GM23338 (cell line): ENCODE measurements at places on chromosomes 2 and 18. TPM values are rescaled to one million over a fixed set of nuclear protein-coding genes. Genes with fewer than 3 reads are reported as not detected.

- no peak overlapping the region for H3K27ac ChIP-seq
- H3K4me3 ChIP-seq, result no peak overlapping the region
- no peaks in the 10 kb centered on the region for H3K36me3 ChIP-seq
- no peak for DNase-seq
- H3K4me1 ChIP-seq, result peaks cover 6% of the 10 kb centered on the region
These were observed 4.6 kb downstream of the CXCR4 start for GRCh38 chr2:136113209-136113971.

- H3K4me3 ChIP-seq, result no peak overlapping the region
- no peak for DNase-seq
- H3K27me3 ChIP-seq, result no peaks in the 10 kb centered on the region
- no peaks in the 10 kb centered on the region; the same call in 1 of the 2 replicates for H3K4me1 ChIP-seq
These were observed 41.3 kb downstream of the FSHR start for GRCh38 chr2:49113046-49113445.

Gene ITGB6
- not detected in 2 replicates for total RNA-seq

- peaks cover 44% of the 10 kb centered on the region for H3K4me1 ChIP-seq
- no peaks in the 10 kb centered on the region for H3K27me3 ChIP-seq
- H3K27ac ChIP-seq, result peak overlapping the region; percentile 79; the same call in 1 of the 2 replicates
- no peaks in the 10 kb centered on the region for H3K36me3 ChIP-seq
These were observed 580 bp upstream of the NDUFV2 start for GRCh38 chr18:9101730-9102507.

DNA sequence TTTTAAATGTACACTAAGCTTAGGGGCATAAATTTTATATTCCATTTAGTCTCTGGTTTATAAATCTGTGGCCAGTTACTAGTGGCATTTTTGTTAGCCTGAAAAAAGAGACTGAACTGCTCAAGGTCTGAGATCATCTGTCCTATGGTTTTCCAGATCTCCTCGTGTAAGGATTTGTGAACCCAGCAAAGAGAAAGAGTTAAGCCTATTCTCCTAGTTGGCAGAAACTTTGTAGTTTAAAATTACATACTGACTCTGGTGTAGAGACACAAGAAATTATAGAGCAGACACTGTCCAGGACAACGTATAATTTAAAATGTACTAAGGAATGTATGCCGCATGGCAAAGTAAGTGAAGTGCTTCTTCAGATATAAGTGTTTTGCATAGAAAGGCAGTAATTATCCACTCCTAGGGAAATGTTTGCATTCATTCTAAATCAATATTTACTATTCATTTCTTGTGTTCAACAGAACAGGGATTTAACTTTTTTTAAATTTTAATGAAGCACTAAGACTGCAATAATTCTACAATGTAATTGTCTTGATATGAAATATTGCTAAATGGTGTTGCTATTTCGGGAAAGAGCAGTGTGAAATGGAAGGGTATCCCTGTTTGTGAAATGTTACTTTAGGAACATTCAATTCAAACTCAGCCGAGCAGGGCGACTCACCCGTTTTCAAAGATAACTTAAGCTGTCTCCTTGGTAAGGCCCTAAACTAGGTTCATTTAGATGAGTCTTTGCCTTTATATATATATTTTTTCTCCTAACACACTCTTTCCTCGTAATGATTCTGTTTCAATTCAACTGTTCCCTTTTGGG lies 508.4 kb upstream of the ZEB2 start:
- no peak overlapping the region for H3K4me3 ChIP-seq
- DNase-seq, result no peak
- no peak overlapping the region for H3K27ac ChIP-seq
- no peaks in the 10 kb centered on the region for H3K4me1 ChIP-seq
- H3K36me3 ChIP-seq, result no peaks in the 10 kb centered on the region
- no peaks in the 10 kb centered on the region for H3K27me3 ChIP-seq

Gene NYAP2
- not detected in 2 replicates for total RNA-seq

Gene ALLC
- not detected in 2 replicates for total RNA-seq

- H3K4me3 ChIP-seq, result no peak overlapping the region
- no peak for DNase-seq
- H3K4me1 ChIP-seq, result no peaks in the 10 kb centered on the region
- no peak overlapping the region for H3K27ac ChIP-seq
These were observed 27.5 kb upstream of the CD28 start for GRCh38 chr2:203678971-203679370.

DNA sequence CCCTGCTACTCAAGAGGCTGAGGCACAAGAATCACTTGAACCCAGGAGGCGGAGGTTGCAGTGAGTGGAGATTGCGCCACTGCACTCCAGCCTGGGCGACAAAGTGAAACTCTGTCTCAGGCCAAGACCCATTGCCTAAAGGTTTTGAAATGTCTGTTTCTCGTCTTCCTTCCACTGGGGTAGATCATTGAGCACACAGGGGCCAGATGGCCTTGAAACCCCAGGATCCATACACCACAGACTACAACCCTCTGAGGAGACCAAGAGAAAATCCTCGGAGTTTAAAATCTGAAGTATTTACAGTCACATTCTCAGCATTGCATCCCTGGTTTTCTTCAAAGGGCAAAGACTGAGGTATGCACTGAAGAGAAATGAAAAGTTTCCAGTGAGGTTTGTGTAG lies 7.1 kb upstream of the EPAS1 start:
- no peak for DNase-seq
- H3K27ac ChIP-seq, result no peak overlapping the region
- H3K4me3 ChIP-seq, result no peak overlapping the region
- H3K36me3 ChIP-seq, result no peaks in the 10 kb centered on the region
- peaks cover 9% of the 10 kb centered on the region for H3K27me3 ChIP-seq
- H3K4me1 ChIP-seq, result peaks cover 4% of the 10 kb centered on the region; the same call in 1 of the 2 replicates

Gene MAP4K3
- 80.9 and 90.7 TPM in 2 replicates for total RNA-seq

Gene NXPH2
- total RNA-seq, result 2.9 and 8.3 TPM in 2 replicates

DNA sequence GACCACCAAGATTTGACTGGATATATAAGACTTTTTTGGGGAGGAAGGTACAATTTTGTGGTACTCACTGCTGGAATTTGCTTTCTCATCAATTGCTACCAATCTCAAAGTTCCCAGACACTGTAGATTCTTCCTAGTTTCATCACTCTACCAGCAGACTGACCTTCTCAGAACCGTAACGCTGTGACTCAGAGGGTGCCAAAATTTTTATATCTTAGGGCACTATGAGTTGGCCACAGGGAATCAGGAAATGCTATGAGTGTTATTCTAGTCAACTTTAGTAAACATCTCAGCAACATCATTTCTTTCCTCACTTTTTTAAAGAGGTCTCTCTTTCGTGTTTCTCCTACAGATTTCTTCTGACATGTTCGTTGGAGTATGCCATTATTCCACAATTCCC lies 499.0 kb downstream of the TMX3 start:
- H3K27me3 ChIP-seq, result no peaks in the 10 kb centered on the region
- no peak for DNase-seq
- no peak overlapping the region for H3K27ac ChIP-seq
- H3K4me1 ChIP-seq, result peaks cover 3% of the 10 kb centered on the region; the same call in 1 of the 2 replicates
- no peaks in the 10 kb centered on the region for H3K36me3 ChIP-seq

GRCh38 chr2:66699793-66700676 lies 265.1 kb downstream of the MEIS1 start:
- peak overlapping the region; percentile 7; the same call in 1 of the 2 replicates for H3K4me3 ChIP-seq
- no peaks in the 10 kb centered on the region for H3K27me3 ChIP-seq
- H3K4me1 ChIP-seq, result peaks cover 41% of the 10 kb centered on the region
- no peaks in the 10 kb centered on the region for H3K36me3 ChIP-seq
- H3K27ac ChIP-seq, result no peak overlapping the region
- DNase-seq, result peak; percentile 56

DNA sequence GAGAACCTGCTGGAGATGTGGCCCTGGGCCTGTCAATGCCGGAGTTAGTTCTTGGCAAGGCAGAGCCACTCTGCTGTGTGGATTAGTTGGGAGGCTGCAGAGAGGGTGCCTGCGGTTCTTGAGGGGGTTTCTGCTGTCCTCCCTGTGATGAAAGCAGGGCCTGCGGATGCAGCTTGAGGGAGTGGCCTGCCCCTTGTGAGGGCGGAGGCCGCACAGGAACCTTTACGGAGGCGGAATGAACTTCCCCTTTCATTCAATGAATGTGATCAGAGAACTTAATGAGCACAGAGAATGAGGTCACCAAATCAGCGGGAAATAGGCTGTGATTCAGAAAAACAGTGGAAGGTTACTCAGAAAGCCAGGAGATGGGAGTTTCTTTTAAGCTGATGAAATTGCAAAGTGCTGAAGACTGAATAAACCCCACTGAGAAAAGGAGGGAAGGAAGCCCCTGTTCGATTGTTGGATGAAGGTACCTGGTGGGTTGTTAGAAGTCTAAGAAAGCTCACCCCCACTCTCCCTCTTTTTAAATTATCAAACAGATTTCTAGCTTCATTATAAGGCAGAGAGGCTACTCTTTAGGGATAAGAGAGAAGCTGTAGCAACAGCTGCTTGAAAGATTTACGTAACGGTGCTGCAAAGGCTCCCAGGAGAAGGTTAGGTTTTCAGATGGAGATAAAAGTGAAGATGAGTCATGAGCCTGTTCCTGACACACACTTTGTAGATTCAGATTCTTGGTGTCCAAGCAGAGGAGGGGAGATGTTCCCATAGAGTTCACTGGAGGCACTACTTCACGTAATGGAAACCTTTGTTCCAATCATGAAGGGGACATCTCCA lies 47.4 kb downstream of the VWA3B start:
- no peaks in the 10 kb centered on the region; the same call in 1 of the 2 replicates for H3K4me1 ChIP-seq
- no peaks in the 10 kb centered on the region for H3K36me3 ChIP-seq
- H3K27me3 ChIP-seq, result no peaks in the 10 kb centered on the region
- H3K4me3 ChIP-seq, result no peak overlapping the region
- DNase-seq, result peak; percentile 32

DNA sequence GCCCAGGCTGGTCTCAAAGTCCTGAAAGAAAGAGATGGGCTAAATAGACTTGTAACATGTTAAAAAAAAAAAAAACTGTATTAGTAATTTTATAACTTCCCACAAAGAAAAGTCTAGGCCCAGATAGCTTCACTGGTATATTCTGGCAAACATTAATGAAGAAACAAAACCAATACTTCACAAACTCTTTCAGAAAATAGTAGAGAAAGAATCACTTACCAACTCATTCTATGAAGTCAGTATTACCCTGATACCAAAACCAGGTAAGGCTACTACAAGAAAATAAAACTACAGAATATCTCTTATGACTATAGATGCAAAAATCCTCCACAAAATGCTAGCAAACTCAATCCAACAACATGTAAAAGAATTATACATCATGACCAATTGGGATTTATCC lies 59.9 kb upstream of the ODC1 start:
- no peak for DNase-seq
- no peak overlapping the region for H3K4me3 ChIP-seq
- H3K27me3 ChIP-seq, result no peaks in the 10 kb centered on the region
- no peaks in the 10 kb centered on the region for H3K36me3 ChIP-seq
- no peak overlapping the region for H3K27ac ChIP-seq

- no peak overlapping the region for H3K27ac ChIP-seq
- peak; percentile 97 for DNase-seq
- H3K36me3 ChIP-seq, result no peaks in the 10 kb centered on the region
- H3K4me1 ChIP-seq, result peaks cover 12% of the 10 kb centered on the region
- H3K27me3 ChIP-seq, result no peaks in the 10 kb centered on the region
- no peak overlapping the region for H3K4me3 ChIP-seq
These were observed 15.9 kb upstream of the TMEM214 start for GRCh38 chr2:27016801-27017325.

DNA sequence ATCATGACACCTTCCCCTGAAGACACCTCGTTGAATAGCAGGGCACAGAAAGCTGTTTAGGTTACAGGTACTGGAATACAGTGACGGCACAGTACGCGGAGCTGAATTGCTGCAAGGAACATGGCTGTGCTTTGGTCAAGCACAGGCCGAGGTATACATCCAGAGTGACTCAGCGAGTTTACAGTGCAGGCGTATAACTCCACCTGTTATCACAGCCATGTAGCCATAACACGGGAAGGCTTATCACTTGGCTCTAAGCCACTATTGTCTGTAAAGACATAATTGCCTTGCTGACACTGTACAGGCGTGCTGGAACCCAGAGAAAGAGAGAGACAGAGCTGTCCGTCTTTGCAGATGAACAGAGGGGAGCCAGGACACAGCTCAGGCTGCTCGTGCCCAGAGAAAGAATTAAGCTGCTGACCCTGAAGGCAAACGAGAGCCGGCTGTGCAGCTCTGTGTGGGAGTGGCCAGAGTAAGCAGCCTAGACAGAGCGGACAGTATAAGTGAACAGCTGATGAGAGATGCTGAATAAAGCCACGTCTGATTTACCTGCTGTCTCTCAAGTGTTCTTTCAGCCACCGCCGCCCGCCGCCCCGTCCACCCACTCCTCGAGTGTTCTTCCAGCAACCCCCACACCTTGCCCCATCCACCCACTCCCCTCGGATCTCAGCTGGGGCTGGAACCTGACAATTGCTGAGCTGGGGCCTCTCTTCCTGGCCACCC lies 87.3 kb upstream of the PPP1CB start:
- H3K27ac ChIP-seq, result no peak overlapping the region
- no peaks in the 10 kb centered on the region for H3K36me3 ChIP-seq
- no peak for DNase-seq
- H3K4me3 ChIP-seq, result no peak overlapping the region
- H3K27me3 ChIP-seq, result no peaks in the 10 kb centered on the region

- no peak for DNase-seq
- no peak overlapping the region for H3K4me3 ChIP-seq
- no peaks in the 10 kb centered on the region for H3K4me1 ChIP-seq
- H3K27ac ChIP-seq, result no peak overlapping the region
These were observed 87.4 kb downstream of the MYO5B start for GRCh38 chr18:50107468-50107977.
